ENCODE measurements at places on chromosomes 13 and 19.

- peak; percentile 39 for DNase-seq
Measured at GRCh38 chr19:38538793-38539528, 78.8 kb downstream of the MAP4K1 start.

GRCh38 chr13:60227158-60227557 lies 63.4 kb upstream of the DIAPH3 start:
- no peak for DNase-seq

- no peak for DNase-seq
Measured at GRCh38 chr13:95716231-95716630, 39.3 kb downstream of the DNAJC3 start.

GRCh38 chr19:35090506-35091214 lies 25.0 kb upstream of the FXYD3 start:
- peak; percentile 22 for DNase-seq

DNA sequence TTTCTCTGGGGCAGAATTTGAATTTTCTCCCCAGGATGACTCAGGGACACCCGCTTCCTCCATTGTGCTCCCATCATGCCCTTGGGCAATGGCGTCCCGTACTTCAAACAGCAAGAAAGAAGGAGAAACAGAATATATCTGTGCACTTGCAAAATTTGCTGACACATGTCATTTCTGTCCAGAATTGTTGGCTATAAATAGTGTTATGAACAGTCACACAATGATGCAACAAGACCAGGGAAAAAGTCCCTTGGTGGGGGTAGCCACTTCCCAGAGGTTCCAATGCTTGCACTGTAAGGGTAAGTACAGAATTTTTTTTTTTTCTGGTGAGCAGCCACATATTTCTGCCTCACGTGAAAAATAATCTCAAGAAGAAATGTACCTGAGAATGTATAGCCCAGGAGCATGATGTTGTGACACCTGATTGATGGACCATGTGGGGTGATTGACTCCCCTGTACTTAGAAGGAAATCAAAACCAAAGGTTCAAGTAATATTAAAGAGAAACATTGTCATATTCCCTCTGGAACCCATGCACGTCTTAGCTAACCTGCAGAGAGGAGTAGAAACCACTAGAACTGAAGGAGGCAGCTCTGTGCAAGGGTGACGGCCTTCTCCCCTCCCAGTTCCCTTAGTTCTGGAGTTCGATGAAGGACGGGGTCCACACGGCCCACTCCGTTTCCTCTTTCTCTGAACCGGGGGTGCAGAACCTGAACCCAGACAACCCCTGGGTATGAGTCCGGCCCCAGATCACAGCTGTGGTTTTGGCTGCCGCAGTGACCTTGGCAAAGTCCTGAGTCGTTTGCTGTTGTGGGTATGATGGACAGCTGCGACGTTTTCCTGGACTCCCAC lies 9.3 kb upstream of the LAIR1 start:
- DNase-seq, result no peak

GRCh38 chr13:40115426-40115825 lies 460.0 kb downstream of the COG6 start:
- DNase-seq, result no peak

DNA sequence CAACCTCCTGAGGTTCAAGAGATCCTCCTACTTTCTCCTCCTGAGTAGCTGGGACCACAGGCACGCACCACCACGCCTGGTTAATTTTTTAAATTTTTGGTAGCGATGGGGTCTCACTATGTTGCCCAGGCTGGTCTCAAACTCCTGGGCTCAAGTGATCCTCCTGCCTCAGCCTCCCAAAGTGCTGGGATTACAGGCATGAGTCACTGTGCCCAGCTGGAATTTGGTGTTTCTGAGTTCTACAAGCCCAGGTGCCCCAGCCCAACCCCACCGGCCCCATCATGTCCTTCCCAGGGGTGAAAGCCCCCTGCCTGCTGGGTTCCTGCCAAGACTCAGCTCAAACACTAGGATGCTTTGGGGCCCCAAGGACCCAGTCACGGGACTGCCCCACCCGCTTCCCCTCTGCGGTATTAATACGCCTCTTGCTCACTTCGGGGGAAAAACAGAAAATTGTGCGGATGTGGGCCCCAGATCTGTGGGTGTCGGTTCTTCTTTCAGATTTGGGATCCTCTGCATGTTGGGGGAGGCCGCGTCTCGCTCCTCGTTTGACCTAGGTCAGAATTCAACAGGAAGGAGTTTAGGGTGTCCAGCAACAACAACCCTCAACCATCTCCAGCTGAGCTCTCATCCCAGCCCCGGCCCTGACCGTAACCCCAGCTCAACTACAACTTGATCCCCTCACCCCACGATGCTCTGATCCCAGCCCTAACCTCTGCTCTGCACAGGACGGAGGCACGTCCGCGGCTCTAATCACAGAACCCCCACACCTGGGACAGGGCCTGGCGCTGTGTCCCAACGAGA lies 3.7 kb upstream of the FCER2 start:
- peak; percentile 81 for DNase-seq

DNA sequence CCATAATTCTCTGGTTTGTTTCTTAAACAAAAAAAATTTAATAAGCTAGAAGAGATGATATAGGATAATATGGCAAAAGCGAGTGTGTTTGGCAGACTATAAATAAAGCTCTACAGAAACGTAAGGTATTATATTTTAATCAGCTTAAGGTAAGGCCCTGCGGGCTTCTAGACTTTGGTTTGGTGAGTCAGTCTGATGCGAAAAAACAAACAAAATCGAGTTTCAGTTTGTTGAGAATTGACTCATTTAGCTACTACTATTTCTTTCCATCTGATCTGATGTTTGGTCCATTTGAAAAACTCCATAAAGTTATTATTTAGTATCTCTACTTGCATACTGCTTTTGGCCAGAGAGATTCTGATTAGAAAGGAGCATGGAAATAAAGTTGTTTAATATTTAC lies 138.0 kb downstream of the MIPEP start:
- no peak for DNase-seq

DNA sequence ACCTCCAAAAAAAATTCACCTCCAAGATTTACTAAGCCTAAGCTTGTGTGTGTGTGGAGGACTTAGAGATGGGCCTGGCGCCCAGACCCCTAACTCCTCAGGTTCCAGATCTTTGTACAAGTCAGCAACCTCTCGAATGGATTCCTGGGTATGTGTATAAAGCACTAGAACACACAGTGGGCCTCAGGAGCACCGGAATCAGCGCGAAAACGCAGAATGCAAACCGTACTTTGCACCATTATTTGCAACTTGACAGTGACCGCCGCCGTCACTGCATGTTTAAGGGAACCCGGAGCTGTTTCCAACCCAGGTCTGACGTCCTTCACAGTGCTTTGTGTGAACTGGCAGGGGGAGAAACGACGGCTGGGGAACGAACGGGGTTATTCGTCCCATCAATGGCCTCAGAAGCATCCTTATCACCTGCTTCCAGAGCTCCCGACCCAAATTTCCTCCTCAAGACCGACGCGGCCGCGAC lies 688 bp downstream of the ZNF606 start:
- no peak for DNase-seq

DNA sequence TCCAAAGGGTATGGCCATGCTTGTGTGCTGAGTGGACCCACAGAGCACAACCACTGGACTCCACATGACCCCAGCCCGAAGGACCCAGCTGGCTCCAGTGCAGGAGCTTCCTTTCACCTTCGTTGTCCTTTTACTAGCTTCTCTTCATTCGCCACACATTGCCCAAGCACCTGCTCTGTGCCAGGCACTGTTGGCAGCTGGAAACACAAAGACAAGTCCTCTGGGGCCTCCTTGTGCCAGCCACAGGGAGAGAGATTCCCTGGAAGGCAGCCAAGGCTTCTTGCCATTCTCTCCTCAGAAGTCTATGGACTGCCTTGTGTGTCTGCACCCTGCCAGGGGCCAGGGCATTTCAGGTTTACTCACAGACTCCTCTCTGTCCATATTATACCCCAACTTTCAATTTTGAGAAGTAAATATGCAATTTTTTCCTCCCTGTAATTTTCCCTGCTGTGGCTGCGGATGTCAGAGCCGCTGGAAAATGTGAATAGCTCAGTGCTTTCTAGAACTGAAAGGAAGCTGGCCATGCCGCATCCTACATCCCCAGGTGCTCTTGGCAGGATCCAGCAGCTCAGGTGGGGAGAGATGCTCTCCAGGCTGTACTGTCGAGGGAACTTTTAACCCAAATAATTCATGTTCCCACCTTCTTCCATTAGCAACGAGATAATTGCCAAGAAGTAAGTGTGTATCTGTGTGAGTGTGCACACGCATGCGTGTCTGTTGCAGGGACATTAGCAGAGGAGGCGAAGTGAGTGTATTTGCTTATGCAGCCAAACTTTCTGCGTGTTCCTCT lies 57.2 kb downstream of the CHST8 start:
- no peak for DNase-seq

GRCh38 chr19:45607071-45608029 lies 5.3 kb upstream of the GPR4 start:
- peak; percentile 45 for DNase-seq

DNA sequence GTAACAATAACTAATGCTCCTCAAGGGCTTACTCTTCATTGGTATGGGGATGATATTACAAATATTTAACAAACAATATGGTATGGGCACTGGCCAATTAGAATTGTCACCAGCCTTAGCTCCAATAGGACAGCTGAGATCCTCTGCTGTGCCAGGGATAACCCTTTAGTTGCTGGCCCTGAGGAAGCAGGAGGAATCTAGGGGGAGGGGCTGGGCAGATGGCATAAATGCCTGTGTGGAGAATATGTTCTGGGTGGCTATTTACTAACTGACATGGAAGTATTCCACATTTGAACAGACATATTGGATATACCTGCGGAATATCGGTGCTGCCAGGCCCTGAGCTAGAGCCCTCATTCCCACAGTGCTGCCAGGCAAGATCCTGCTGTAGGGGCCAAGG lies 16.6 kb upstream of the LRCH1 start:
- no peak for DNase-seq

DNA sequence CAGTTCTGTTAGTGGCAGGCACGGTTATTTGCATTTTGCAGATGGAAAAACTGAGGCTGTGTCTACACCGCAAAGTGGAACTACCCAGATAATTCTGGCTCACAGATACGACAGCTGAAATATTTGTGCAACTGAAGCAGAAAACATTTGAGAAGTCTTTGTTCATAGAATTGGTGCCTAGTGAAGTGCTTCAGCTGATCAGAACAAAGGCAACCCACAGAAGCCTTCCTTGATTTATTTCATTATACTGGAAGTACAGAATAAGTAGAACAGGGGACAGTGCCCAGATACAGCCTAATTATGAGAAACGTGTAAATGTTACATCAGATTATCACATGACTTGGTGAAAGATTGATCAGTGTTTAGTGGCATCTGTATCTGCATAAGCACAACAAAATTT lies 73.4 kb upstream of the RAP2A start:
- DNase-seq, result no peak

- no peak for DNase-seq
Measured at GRCh38 chr13:108957369-108958012, 328.1 kb downstream of the MYO16 start.

GRCh38 chr19:1213391-1214286 lies 8.1 kb downstream of the STK11 start:
- peak; percentile 52 for DNase-seq

GRCh38 chr19:13152356-13152973 lies 2.3 kb downstream of the IER2 start:
- no peak for DNase-seq

DNA sequence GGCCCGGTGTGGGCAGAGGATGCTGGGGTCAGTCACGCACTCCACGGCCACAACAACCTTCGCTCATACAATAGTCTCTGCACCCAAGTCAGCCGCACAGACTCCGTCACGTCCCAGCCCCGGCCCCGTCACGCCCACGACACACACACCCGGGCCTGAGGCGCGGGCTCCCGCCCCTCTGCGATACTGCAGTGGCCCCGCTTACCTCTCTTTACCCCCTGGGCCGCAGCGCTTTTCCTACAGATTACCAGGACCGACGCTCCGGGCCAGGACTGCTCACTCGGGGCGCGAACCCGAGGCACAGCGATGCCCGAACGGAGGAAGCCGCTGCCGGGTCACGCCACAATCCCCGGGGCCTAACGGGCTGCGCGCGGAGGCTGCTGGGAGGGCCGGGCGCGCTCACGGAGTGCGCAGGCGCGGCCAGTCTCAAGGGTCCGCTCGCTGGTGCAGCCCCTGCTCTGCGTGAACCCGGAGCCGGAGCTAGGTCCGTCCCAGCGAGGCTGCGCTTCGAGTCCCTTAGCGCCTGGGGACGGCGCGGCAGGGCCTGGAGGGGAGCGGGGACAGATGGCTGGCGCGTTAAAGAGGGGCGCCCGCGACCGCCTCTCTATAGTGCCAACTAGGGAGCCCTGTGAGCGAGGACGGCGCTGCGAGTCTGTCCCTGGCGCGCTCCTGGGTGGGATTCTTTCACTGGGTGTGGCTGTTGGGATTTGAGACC lies at the start of gene ZFP82:
Gene ZFP82, minus strand, starts transcription at position 358 of the 715 bp plus-strand sequence. CDS start 8,855 bp downstream, outside the sequence.
- peak; percentile 79 for DNase-seq

- no peak for DNase-seq
Measured at GRCh38 chr19:51345076-51345620, 3.2 kb upstream of the VSIG10L start.

- no peak for DNase-seq
Measured at GRCh38 chr13:20219577-20219976, 12.5 kb downstream of the GJB6 start.

- DNase-seq, result peak; percentile 88
Measured at GRCh38 chr19:913080-913748, at the start of gene R3HDM4. Gene R3HDM4 (minus strand): TSS chr19:913219. CDS start chr19:913157, 62 bp downstream.

GRCh38 chr19:40511487-40511886 lies 44.7 kb downstream of the SPTBN4 start:
- DNase-seq, result no peak

DNA sequence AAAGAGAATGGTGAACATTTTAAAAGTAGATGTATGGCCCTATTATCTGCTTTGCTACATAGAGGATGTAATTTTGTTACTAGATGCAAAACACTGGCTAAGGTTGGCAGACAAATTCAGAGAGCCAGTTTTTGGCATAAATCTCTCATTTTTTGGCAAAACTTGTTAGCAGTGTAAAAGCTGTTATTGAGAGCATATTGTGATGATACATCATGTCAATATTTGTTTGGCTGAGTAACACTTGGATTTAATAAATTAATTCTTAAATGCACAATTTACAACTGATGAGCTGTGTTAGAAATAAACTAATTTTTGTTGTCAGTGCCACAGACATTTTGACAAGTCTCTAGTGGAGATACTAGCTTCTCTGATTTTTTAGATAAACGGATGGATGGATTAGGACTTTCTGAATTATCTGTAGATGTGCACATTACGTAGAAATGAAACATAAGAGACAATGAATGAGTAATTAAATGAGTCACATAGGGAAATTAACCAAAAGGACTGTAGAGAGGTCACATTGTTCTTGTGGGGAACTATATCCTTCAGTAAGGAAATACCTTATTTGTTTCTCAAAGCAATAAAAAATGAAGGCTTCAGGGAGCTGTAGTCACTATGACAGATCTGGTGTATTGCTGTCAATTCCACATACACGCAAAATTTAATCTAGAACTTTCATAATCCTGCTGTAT lies 17.4 kb downstream of the UFM1 start:
- DNase-seq, result no peak

- DNase-seq, result no peak
Measured at GRCh38 chr19:6216996-6217751, 62.6 kb downstream of the MLLT1 start.
